Epithelial cell of umbilical artery (primary cell): ENCODE measurements at places on chromosomes 6 and 20. TPM values are rescaled to one million over a fixed set of nuclear protein-coding genes. Genes with fewer than 3 reads are reported as not detected.

The PREX1 gene
- total RNA-seq: 48.1 and 49.4 TPM in 2 replicates

The RAD21L1 gene
- total RNA-seq: 0.15 TPM in 1 of 2 replicates, not detected in the other

The GPLD1 gene
- total RNA-seq: under 0.01 and 0.32 TPM in 2 replicates

The ARMH2 gene
- not detected in 2 replicates for total RNA-seq
